ENCODE measurements at places on chromosomes 11 and 22.
A peak's percentile ranks its signal among the peaks of the same experiment; 100 is the strongest.

DNA sequence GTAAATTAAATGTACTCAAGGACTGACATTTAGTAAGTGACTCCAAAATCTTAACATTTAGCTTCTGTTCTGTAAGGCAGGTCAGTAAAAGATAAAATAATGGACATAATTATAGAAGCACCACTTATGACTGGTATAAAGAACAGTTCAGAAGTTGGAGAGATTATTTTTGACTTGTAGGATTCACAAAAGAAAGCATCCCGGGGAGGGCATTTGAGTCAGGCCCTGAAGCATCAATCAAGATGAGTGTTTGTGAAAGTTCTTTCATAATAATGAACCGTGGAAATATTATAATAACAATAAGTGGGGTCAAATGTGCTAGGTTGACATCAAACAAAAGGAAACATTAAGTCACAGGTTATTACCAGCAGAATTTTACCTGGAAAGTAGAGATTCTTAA is 201.9 kb downstream of the DDX10 start:
- DNase-seq, result no peak

DNA sequence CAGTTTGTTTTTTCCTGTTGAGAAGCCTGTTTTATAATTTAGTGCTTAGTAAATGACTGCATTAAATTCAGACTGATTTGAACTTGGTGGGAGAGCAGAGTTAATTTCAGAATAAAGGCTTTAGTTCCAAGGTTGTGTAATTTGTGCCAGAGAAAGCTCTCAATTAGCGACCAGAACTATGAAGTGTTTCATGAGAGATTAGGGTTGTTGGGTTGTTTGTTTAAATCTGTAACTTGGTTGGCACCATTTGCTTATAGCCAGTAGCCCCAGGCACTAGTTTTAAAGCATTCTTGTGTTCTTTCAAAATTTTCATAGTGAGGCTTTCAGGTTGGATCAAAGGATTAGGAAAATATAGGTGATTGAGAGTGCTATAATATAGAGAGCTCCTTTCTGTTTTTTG is 25.5 kb downstream of the UVRAG start:
- DNase-seq, result no peak

DNA sequence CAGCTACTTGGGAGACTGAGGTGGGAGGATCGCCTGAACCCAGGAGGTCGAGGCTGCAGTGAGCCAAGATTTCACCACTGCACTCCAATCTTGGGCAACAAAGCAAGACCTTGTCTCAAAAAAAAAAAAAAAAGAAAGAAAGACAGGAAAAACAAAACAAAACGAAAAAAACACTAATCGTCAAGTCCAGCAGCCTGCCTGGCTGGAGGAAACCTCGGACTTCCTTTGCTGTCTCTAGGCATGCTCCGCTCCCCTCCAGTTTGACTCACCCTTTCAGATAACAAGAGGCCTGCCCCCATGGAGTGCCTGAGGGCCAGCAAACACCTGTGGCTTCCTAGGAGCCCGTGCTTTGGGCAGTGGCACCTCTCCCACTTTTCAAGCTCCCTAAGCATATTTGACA is 28.8 kb upstream of the CHKA start:
- DNase-seq, result no peak

DNA sequence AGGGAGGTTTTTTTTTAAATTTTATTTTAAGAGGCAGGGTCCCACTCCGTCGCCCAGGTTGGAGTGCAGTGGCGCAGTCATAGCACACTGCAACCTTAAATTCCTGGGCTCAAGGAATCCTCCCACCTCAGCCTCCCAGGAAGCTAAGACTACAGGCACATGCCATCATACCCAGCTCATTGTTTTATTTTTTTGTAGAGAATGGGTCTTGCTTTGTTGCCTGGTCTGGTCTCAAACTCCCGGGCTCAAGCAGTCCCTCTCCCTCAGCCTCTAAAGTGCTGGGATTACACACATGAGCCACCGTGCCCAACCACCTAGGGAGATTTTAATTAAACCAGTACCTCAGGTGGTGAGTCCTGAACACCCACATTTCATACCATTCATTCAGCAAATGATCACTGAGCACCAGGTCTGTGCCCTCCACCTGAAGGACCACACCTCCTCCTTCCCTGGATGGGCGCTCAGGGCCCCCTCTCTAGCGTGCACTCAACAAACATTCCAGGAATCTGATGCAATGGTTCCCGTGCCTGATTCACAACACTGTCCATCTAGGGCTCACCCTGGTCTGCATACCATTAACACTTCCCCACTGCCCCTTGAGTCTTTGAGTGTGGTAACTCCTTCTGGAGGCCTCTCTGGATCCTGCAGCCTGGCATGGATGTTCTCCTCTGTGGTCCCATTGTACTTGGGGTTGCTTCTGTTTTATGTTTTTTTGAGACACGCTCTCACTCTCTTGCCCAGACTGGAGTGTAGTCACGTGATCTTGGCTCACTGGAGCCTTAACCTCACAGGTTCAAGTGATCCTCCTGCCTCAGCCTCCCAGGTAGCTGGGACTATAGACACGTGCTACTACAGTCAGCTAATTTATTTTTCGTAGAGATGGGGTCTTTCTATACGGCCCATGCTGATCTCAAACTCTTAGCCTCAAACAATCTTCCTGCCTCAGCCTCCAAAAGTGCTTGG is 9.6 kb upstream of the MYH9 start:
- peak; percentile 52 for DNase-seq

GRCh38 chr22:48968201-48968959 is 859.3 kb downstream of the BRD1 start:
- DNase-seq, result no peak

Data from ACHN (cell line).